NCI-H510A (cell line): ENCODE measurements at places on chromosomes 13 and 19.

DNA sequence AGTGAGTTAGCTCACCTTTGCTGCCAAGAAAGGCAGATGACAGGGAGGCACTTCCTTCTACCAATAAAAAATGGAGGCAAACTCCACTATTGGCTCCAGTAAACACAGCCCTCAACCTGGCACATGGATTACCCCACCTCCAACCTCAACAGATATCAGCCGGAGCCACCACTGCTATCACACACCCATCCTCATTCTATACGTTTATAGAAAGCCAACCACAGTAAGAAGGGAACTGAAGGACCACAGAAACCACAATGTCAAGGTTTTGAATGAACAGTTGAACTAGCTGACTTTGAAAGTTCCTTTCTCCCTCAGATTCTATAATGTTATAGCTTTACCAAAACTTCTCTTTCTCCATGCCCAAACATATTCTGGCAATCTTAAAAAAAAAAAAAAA, 526.2 kb downstream of the UQCRFS1 start:
- no peak for DNase-seq

- DNase-seq = no peak
These were observed 99.7 kb downstream of the DCLK1 start for GRCh38 chr13:36031490-36031889.

DNA sequence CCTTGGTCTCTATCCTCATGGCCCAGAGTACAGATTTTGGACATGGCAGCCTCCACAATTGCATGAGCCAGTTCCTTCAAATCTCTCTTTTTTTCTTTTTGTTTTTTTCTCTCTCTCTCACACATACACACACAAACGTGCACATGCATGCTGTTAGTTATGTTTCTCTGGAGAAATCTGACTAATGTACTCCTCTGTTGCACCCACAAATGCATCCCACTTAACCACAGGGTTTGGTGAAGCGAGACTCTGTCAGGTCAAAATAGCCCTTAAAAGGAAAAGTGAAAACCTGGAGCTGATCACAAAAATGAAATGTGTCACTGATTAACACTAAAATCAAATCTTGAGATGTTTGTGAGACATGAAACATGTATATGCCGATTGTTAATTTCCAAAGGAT, 374.6 kb upstream of the ARGLU1 start:
- no peak for DNase-seq

- no peak for DNase-seq
These were observed 54.1 kb downstream of the SLC7A1 start for GRCh38 chr13:29541400-29541799.

GRCh38 chr13:32622827-32623226, 36.6 kb downstream of the PDS5B start:
- DNase-seq = no peak

- DNase-seq = no peak
These were observed 130.3 kb upstream of the SERP2 start for GRCh38 chr13:44243198-44243857.

- DNase-seq = no peak
These were observed 3.0 kb upstream of the SLC6A16 start for GRCh38 chr19:49327878-49328544.

DNA sequence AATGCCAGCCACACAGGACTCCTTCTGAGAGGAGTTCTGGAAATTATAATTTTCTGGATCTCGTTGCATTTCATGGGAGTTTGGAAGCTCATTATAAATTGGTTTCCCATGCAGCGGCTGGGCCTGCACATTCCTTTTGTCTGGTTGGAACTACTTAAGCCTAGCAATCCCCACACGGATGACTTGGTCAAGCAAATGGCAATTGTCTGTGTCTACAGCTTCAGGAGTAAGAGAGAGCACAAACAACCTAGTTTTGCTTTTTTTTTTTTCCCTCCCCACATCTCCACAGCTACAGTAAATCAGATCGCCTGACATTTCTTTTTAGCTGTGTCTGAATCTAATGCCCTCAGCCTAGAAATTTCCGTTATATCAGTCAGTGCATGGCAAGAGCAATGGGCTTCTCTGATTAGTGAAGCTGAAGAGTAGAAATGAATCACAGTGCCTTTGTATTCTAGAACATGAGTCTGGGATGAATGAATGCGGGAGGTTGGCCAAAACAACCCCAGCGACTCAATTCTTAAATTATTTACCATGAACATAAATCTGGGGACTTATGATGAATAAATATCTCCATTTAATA, 15.1 kb downstream of the PCDH8 start:
- no peak for DNase-seq

DNA sequence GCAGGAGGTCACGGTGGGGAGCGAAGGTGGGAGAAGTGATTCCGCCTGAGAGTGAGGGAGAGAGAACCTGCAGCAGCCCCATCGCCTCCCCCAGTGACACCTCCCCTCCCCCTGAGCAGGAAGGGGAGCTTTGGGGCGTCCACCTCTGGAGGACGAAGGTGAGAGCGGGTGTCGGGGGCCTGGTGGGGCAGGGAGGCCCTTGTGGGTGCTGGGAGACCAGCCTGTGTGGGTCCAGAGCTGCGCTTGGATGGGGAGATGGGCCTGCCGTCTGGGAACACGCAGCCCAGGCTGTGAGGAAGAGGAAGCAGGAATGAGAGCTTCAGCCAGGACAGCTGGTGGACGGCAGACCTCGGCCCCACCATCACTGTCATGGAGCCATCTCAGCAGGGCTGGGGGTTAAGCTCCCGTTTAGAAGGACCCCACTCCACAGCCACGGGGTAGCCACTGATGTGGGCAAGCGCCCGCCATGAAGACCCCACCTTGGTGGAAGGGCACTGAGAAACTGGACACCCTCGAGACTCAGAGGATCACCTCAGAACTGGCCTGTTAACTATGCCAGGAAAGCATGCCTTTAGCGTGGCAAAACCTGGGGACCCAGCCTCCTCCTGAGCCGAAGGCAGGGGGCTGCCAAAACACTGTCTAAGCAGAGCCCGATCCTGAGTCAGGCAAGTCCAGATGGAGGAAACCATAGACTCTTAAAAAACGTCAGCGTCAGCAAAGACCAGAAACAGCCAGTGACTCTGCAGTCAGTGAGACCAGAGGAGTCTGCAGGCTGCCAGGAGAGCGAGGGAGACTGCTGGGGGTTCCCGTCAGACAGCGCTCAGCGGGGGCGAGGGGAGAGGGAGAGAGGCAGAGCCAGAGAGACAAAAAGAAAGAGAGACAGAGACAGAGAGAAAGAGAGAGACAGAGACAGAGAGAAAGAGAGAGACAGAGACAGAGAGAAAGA, 6.4 kb upstream of the PROZ start:
- DNase-seq = no peak

- no peak for DNase-seq
These were observed 269.3 kb downstream of the KCNRG start for GRCh38 chr13:50284540-50284939.
